MG63 (cell line): ENCODE measurements at places on chromosomes 13 and 19. TPM values are rescaled to one million over a fixed set of nuclear protein-coding genes. Genes with fewer than 3 reads are reported as not detected.

DNA sequence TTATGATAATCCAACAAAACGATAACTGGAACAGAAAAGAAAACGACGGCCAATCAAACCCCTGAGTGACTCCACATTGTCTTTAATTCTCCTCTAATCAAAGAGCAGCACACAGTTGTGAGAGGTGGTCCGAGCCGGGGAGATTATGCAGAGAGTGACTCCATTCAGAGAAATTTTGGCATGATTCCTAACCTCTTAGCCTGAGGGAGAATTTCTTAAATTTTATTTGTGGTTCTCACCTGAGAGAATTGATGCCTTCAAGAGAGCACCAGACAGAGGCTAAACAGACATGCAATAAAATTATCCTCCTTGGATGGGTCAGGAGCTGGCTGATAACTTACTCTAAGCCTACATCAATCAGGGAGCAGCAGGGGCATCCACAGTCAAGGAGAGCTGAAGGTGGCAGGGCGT is 310.0 kb upstream of the KLF12 start:
- no peak for DNase-seq

- no peak for DNase-seq
These were observed 117.1 kb upstream of the SLITRK5 start for GRCh38 chr13:87554045-87554444.

- DNase-seq: no peak
These were observed 54.9 kb downstream of the SLITRK1 start for GRCh38 chr13:83827338-83827737.

DNA sequence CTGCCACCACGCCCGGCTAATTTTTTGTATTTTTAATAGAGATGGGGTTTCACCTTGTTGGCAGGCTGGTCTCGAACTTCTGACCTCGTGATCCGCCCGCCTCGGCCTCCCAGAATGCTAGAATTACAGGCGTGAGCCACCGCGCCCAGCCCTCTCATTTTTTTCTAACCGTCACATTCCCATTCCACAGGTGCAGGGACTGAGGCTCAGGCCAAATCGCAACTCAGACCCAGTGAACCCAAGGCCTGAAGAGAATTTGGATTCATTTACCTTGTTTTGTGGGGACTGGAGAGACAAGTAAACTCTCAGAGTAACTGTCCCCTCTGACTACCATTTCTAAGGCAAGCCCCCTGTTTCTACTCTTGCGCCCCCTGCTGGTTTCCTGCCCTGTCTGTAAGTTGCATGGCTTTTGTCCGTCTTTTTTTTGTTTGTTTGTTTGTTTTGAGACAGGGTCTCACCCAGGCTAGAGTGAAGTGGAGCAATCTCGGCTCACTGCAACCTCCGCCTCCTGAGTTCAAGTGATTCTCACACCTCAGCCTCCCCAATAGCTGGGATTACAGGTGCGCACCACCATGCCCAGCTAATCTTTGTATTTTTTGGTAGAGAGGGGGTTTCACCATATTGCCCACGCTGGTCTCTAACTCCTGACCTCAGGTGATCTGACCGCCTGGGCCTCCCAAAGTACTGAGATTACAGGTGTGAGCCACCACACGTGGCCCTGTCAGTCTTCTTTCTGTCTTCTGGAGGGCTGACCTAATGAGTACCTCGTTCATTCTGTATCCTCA is 2.3 kb upstream of the STRN4 start:
- DNase-seq: peak; percentile 39

DNA sequence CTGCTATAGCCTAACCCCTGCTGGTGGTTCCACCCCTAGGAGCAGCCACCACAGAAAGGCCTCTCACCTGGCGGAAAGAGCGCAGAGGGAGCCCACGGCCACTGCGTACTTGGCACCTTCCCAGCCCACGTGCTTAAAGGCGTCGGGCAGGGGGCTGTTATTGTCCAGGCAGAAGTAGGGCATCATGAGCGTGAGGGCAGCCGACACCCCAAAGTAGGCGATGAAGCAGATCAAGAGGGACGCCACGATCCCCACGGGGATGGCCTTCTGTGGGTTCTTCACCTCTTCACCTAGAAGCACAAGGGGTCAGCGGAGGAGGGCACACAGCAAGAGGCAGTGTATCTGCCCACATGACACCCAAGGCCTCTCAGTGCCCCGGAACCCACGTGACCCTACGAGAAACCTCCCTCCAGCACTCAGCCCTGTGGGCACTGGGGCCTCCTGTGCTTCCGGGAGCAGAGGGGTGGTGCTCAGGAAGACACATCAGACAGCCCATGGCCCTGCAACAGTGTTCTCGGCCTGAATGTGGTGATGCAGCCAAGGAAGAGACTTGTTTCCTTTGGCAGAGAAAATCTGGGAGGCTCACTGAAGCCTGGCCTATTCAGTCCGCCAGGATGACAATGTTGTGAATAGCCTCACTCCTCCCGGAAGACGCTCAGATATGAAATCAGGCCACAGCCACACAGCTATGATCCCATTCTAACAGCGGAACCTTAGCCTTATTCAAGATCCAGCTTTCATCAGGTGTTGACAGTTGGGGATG is 72.1 kb downstream of the SLC7A1 start:
- peak; percentile 46 for DNase-seq

DNA sequence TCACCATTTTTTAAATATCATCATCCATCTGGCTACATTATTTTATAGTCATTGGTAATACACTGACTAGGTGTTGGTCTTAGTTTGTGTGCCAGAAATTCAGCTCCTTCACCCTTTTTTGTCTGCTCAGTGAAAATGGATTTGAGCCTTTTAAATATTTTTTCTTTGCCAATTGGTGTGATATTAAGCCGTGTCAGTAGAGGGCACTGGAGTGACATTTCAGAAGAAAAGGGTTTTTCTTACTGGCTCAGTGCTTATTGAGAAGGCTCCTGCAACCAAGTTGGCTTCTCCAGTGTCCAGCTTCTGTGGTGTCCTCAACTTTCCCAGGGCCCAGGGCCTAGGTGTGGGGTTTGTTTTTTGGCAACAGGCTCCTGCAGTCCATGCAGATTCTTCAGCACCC is 546.6 kb downstream of the DACH1 start:
- no peak for DNase-seq

DNA sequence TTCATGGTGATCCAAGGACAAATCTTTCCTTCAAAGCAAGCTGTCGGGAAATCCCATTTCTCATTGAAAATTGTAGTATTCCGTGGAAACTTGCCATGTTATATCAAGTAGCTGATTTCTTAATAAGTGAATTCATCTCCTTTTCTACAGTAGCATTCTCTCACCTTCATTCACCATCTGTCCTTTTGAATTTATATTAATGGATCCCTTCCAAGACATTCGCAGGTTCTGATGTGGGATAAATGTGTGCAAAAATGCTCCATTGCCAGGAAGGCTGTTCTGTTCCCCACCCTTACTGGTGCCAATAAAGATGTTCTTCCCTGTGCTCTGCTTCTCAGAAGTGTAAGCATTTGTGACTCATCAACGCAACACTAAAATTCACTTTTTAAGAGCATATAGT is 36.2 kb downstream of the AMER2 start:
- DNase-seq: no peak

- no peak for DNase-seq
These were observed 14.3 kb upstream of the HNRNPUL1 start for GRCh38 chr19:41249707-41250423.

DNA sequence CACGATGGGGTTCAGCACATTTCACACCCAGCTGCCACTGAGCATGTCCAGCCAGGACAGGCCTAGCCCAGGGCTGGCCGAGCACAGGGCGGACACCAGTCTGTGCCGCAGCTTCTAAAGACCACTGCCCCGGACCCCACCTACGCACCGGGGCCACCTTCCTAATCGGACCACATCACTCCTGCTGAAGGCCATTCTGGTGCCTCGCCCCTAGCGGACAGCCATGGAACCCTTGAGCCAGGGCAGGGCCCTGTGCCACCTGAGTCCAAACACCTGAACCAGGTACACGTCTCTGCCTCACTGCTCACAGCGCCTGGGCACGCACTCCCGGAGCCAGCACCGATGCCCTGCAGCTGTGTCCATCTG is 8.4 kb upstream of the C13orf46 start:
- no peak for DNase-seq

DNA sequence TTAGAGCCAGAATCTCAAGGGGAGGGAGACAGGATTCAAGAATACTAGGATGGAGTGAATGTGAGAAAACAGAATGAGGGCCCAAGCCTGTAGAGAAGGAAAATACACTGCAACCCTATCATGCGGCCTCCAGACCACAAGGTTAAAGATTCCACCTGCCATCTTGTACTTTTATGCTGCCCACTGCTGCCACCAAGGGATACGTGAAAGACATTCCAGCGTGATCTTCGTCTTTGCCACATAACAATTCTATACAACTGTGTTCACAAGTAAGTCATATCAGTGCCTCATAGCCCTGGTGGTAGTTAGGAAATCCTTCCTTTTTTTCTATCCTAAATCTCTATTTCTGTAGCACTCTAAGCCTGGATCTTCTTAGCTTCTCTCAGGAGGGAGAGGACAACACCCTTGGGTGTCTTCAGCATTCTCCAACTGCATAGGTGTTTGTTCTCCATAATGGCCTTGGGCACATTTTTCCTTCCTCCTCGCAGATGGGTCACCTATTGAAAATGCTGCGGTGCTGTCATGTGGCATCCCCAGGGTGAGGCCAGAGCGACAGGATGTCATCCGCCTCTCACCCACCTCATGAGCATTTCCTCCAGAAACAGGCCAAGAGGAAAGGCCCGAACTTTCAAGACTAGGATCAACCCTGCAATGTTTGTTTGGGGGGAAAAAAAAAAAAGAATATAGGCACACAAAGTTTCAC is 13.6 kb downstream of the TPT1 start:
- DNase-seq: no peak

DNA sequence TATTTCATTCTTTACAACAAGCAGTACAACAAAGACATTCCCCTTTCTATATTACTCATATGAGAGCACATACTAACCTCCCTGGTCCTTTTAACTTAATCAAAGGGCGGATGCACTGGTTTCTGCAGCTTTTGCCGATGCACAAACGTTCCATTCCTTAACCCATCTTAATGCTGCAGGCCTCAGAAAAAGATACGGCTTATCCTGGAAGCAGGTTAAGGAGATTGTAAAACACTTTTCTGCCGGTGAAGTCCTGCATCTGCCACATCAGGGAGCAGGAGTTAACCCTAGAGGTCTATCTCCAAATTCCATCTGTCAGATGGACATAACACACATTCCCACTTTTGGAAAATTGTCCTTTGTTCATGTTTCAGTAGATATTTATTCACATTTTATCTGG is 11.5 kb upstream of the ZNF814 start:
- no peak for DNase-seq

- peak; percentile 67 for DNase-seq
These were observed 43.0 kb upstream of the HNRNPA1L2 start for GRCh38 chr13:52599037-52599847.

DNA sequence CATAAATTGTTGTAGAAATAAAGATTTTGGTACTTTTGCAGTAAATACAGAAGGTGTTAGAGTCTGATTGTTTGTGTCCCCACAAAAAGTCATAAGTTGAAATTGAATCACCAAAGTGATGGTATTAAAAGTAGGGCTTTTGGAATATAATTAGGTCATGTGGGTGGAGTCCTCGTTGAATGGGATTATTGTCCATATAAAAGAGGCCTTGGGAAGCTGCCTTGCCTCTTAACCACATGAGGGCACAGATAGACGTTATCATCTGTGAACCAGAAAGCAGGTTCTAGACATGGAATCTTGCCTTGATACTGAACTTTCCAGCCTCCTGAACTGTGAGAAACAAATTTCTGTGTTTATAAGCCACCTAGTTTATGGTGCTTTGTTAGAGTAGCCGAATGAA is 186.8 kb downstream of the PRR20E start:
- DNase-seq: no peak

GRCh38 chr13:61123538-61124289 is 291.9 kb downstream of the PCDH20 start:
- DNase-seq: no peak

GRCh38 chr19:11209839-11210655 is 12.7 kb upstream of the KANK2 start:
- DNase-seq: no peak

DNA sequence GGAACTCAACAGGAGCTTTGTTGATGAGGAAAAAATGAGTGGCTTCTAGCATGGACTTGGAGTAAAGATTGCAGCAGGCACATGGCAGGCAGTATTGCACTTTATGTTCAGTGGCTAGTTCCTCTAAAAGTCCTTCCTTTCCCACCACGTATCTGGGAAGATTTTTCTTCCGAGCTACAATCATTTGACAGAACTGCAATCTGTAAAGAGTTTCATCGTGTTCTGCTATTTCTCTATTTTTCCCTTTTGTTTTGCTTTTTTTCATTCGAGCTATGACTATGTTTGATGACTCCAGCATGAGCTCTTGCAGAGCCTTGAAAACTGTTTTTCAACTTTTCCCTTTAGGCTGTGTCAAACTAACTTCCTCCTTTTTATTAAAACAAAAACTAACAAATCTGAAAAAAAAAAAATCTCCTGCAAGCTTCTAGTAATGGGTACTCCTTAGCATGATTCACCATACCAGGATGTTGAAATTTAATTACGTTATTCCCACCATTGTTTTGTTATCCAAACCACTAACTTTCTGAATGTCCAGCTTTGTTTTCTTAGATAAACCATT is 12.3 kb downstream of the CLDN10 start:
- DNase-seq: no peak

DNA sequence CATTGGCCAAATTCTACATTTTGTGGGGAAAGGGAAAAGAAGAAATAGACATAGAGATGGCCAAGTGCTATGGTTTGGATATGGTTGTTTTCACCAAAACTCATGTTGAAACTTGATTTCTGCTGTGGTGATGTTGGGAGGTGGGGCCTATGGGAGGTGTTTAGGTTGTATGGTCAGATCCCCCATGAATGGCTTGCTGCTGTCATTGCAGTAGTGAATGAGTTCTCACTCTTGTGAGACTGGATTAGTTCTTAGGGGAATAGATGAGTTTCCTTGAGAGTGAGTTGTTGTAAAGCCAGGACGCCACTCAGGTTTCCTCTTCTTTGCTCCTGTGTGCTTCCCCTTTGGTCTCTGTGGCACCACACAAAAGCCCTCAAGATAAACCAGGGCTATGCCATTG is 242.6 kb upstream of the RFC3 start:
- DNase-seq: no peak

DNA sequence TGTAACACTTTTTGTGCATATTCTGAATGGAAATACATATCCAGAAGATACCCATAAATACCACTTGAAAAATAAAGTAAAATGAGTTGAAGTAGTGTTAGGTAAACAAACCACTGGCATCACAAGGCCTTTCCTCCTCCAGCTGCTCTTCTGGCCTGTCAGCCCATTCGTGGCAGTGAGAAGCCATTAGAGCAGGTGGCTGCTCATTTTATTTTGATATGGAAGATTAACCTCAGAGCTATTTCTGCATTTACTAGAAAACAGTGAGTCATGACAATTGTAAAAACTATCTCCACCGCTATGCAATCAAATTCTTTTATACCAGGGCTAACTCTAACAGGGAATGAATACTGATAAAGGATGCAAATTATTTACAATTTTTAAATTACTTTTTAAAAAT is 2898.1 kb downstream of the PCDH9 start:
- DNase-seq: no peak

The HSPB6 gene
- total RNA-seq: not detected in 2 replicates

The ATP7B gene
- 1.9 and 6.9 TPM in 2 replicates for total RNA-seq

The HAUS8 gene
- total RNA-seq: 8.6 and 9.8 TPM in 2 replicates

The LRG1 gene
- total RNA-seq: not detected in 2 replicates

The CD79A gene
- 0.07 TPM in 1 of 2 replicates, not detected in the other for total RNA-seq

The PRR36 gene
- total RNA-seq: not detected in 2 replicates

The INTS6 gene
- total RNA-seq: 15.6 and 22.6 TPM in 2 replicates

The DOCK6 gene
- 2.2 and 8.8 TPM in 2 replicates for total RNA-seq

The IFNL1 gene
- total RNA-seq: not detected in 2 replicates
